ENCODE measurements at places on chromosomes 5 and 9. TPM values are rescaled to one million over a fixed set of nuclear protein-coding genes. Genes with fewer than 3 reads are reported as not detected.

SLC45A2 gene
- not detected for total RNA-seq

BNC2 gene
- 10.2 TPM for total RNA-seq

LRRC19 gene
- not detected for total RNA-seq

RAD23B gene
- total RNA-seq = 76.5 TPM
